ENCODE measurements at places on chromosomes 6 and 20.
A peak's percentile ranks its signal among the peaks of the same experiment; 100 is the strongest.

- no peak for DNase-seq
Measured at GRCh38 chr20:14957402-14957801, 620.0 kb upstream of the FLRT3 start.

DNA sequence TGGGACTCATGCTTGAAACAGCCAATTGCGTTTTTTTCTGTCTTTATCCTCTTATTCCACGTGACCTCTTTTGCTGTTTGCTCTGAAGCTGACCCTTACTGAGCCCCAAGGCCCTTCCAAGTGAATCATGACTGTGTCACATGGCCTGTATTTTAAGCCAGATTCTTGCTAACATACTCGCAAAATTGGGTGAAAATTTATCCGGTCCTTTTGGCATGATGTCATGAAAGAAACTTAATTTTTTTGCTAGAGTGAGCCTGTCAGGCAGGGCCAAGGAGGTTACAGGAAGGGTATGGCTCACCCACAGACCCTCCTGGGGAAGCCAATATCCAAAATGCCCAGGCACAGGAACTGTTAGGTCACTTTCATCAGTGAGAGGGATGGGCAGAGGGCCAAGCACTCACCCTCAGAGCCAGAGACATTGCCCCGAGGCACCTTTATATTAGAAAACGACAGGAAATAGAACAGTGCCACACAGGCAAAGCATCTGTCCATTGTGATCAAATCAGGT lies 296.7 kb downstream of the CDH26 start:
- no peak for DNase-seq

DNA sequence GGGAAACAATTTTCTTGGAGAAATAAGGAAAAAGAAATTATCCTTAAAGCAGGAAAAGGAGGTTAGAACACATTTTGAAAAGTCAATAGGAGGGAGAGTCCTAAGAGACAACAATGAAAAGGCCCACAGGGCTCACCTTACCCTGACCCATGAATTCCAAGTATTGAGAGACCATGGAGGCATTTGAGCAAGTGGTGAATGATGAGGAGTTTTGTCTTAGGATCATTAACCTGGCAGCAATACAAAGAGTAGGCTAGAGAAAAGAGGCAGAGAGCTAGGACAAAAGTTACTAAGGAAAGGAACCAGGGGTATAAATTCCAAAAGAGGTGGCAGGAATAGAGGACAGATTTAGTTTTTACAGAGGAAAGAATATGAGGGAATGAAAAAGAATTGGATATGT lies 44.7 kb downstream of the PACRG start:
- DNase-seq, result no peak

DNA sequence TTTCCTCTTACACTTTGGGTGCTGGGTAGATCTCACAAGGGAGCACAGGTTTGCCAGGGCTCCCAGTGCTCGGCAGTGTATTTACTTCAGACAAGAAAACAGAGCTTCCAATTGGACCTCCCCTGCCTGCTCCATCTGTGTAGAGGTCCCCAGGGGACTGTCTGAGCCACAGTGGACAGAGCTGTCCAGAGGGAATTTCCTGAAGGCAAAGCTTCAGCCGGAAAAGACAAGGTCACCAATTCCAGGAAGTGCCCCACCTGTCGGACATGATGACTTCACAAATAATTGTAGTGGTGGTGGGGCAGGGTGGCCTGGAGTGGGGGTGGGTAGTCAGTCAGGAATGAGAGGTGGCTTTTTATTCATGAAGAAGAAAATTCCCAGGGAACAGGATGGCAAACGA lies 18.6 kb downstream of the ADGRF5 start:
- DNase-seq, result no peak

DNA sequence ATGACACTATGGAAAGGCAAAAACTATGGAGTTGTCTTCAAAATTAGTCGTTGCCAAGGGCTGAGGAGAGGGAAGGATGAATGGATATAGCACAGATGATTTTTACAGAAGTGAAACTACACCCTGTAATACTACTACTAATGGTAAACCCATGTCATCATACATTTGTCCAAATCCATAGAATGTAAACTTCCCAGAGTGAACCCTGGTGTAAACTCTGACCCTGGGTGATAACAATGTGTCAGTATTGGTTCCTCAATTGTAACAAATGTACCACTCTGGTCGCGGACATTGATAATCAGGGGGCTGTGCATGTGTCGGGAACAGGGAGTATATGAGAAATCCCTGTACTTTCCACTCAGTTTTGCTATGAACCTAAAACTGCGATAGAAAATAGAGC lies 72.2 kb downstream of the CNBD2 start:
- no peak for DNase-seq

DNA sequence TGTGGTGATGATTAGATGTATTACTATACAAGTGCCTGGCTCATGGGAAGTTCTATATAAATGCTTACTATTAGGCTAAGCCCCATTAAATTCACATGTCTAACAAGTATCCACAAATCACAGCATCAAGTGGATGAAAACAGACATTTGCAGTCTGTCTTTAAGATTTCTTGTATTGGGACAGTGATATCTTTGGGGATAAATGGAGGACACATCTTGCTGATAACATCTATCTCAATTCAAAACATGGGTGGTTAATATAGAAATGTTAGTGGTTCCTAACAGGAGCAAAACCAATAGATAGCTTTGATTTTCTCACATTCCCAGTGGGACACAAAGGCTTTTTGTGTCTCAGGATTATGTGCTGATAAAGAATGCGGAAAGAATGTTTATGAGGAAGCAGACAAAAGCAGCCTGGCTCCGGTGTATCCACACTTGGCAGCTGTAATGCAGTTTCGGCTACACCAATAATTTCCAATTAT lies 29.3 kb downstream of the PTPRK start:
- no peak for DNase-seq

DNA sequence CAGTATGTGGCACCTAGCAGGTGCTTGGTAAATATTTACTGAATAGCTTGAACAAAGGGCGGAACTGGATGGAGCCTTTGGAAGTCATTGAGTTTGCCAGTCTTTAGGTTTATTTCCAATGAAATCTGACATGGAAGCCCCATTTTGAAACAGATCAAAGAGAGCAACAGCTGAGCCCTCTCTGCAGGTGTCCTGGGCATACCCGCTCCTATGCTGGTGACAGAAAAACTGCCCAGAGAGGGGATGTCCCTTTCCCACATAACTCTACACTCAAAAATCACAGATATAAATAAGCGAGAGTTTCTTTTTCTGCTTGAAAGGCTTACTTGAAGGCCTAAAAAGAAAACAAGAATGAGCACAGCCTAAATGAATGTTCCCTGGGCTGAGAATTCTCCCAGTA lies 53.0 kb upstream of the RALY start:
- no peak for DNase-seq

DNA sequence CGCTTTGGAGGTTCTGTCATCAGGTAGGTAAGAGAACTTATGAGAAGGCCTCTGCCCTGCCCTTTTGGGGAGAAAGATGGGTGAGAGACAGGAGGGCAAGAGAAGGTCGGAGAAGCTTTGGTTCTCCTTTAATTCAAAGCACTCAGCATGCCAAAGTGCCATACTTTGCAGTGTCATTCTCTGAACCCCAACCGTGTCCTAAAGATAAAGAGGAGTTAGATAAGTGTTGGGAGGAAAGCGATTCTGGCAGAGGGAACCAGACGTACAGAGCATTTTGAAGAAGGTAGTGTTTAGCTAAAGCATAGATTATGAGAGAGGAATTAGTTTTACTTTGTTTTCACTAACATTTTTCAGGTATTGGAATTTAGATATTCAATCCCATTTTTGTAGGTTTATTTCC lies 40.3 kb downstream of the NKAIN2 start:
- no peak for DNase-seq

DNA sequence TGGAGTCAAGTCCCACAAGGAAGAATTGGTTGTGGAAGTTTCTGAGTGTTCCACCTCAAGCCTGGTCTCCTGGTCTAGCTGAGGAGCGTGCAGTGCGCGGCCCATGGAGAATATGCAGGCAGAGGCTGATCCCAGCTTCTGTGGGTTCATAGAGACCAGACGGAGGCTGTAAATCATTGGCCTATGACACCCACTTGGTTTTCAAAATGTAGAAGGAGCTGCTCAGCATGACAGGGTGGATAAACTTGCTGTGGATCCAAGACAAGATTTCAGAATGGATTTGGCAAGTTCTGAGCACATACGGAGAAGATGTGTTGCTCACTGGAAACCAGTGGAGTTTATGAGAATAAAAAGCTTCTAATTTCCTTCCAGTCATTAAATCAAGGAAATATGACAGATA lies 744 bp downstream of the KIF25 start:
- no peak for DNase-seq

- no peak for DNase-seq
Measured at GRCh38 chr6:147903931-147904330, 395.4 kb downstream of the SAMD5 start.

GRCh38 chr6:75946146-75946831 lies 126.2 kb downstream of the IMPG1 start:
- no peak for DNase-seq

- no peak for DNase-seq
Measured at GRCh38 chr6:135084001-135084915, 29.6 kb upstream of the HBS1L start.

DNA sequence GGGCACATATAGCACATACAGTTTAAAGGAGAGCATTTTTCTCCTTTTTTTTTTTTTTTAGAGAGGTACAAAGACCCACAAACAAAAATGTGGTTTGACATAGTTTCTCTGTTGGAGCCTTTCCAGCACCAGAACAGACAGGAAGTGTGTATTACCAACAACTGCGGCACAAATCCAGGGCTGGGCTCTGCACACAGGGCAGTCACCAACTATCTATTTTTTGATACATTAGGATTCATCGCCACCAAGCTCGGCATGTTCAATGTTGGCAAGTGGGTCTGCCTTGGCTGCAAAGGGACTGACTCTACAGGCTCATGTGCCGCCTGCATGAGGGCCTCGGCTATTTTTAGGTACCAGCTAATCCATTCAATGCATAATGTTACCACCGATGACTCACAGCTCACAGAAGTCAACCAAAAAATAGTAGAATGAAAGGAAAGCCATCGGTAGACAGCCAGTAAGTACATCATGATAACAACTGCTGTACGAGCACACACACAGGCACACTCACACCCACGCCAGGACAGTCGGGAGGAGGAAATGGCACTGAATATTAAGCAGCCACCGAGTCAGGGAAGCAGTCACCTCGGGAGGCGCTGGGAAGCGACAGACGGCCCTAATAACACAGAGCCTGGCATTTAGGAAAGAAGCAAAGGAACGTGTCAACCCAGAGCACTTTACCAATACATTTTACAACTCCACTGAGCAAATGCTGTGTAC lies 81.6 kb downstream of the GMPR start:
- peak; percentile 80 for DNase-seq

GRCh38 chr6:164412566-164412965 lies 896.8 kb downstream of the C6orf118 start:
- DNase-seq, result no peak

- DNase-seq, result no peak
Measured at GRCh38 chr20:49785149-49785851, 27.3 kb upstream of the SLC9A8 start.

GRCh38 chr6:130513770-130514169 lies 148.0 kb downstream of the TMEM200A start:
- DNase-seq, result no peak

- DNase-seq, result no peak
Measured at GRCh38 chr6:111329882-111330633, 153.0 kb downstream of the REV3L start.

- DNase-seq, result no peak
Measured at GRCh38 chr6:53189554-53189953, 40.9 kb upstream of the GCM1 start.

DNA sequence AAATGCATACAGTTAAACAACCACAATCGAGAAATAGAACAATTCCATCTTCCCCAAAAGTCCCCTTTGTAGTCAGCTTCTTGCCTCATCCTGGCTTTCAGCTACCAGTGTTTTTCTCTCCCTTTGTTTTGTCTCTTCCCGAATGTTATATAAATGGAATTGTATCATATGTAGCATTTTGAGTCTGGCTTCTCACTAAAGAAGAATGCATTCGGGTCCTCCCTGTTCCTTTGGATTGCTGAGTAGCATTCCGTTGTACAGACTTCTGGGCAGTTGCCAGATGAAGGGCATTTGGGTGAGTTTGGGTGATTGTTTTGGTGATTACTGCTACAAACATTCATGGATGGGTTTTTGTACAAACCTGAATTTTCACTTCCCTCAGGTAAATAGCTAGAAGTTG lies 27.8 kb downstream of the PRPH2 start:
- DNase-seq, result no peak

GRCh38 chr20:44028868-44029847 lies 114.5 kb downstream of the TOX2 start:
- DNase-seq, result no peak

GRCh38 chr6:137765059-137765458 lies 102.0 kb upstream of the TNFAIP3 start:
- DNase-seq, result no peak

- no peak for DNase-seq
Measured at GRCh38 chr6:118324116-118324515, 224.0 kb upstream of the PLN start.

DNA sequence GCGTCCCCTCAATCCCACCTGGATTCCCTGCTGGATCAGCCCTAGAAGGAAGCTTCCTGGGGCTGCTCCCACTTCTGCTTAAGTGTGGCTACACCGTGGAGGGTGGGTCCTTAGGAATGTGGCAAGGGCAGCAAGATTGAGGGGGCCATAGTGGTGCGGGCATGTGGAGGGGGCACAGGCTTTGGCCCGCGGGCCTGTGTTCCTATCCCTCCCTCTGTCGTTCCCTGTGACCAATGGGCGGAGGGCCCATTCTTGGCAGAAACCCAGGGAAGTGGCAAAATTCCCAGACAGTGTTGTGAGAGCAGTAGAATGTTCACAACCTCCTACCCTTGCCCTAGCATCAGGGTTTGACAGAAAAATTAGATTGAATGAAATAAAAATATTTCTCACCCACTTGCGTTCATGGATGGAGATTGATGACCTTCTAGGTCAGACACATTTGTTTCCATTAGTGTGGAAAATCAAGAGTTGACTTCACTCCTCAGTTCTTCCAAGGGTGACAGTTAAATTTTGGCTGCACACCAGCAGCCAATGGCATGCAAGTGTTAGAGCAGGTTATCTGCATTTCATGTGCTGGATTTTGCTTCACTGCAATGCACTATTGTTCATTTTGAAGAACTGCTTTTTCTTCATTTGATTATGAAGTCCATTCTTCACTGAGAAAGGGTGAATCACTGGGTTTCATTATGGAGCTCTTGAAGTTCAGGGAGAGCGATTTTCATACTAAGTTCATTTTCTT lies 49.3 kb upstream of the AHI1 start:
- DNase-seq, result no peak

- DNase-seq, result peak; percentile 61
Measured at GRCh38 chr20:19757487-19758132, 448 bp upstream of the RIN2 start.

- no peak for DNase-seq
Measured at GRCh38 chr20:61692479-61692878, 373.2 kb downstream of the TAF4 start.

- DNase-seq, result no peak
Measured at GRCh38 chr20:23068283-23068682, 17.8 kb downstream of the CD93 start.
